ENCODE measurements at places on chromosomes 6 and 20.

- no peak for DNase-seq
These were observed 82.0 kb downstream of the HS3ST5 start for GRCh38 chr6:114260810-114261209.

DNA sequence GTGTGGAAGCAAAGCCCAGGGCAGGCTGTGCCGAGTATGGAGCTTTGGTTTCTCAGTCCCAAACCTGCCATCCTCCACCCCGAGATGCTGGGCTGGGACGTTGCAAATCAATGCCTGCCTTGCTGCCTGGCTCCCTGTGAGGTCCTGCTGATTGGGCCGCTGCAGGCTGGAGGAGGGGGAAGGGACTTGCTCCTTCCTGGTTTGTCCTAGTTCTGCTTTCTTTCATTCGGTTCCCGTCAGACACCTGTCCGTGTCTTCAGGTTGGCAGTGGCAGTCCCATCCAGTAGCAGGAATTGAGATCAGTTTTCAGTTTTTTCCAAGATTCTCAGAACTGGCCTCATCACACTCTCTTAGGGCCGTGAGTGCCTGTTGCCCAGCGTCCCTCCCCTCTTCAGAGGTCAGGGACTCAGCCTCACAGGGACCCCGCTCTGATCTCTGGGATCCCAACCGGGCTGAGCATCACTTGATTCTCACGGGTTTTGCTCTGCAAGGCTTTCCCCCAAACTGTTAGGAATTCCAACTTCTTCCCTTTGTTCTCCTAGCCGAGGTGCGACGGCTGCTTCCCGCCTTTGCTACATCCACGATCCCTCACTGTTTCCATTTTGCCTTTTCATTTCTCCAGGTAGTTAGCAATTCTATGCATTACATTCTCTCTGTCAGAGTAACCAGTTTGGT lies 24.2 kb upstream of the TAGAP start:
- no peak for DNase-seq

DNA sequence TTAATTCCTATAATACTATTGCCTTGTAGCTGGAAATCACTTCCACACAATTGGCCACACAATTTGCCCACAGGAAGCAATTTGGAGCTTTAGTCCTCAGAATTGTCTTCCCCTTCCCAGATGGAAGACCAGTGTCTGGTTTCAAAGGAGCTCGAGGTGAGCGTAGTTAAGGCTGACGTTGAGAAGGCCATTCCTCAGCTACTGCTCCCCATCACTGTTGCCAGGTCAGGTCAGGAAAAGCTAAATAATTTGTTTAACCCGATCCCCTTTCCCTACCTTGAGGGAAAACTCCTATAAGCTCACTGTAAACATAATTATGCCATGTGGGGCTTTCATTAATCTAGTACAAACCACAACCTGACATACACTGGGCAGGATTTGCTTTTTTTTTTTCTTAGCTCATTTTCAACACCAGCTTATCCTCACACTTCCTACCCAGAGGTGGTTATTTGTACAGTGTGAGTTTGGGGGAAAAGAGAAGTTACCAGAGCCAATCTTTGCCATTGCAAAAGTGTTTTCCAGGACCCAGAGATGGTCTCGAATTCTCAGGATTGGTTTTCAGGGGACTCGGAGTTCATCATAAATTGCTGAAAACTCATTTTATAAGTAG lies 242.7 kb downstream of the CLIC5 start:
- no peak for DNase-seq

GRCh38 chr6:34090529-34090928 lies 55.4 kb downstream of the GRM4 start:
- no peak for DNase-seq

- no peak for DNase-seq
These were observed 24.0 kb downstream of the CD40 start for GRCh38 chr20:46142124-46142523.

- DNase-seq: no peak
These were observed 202.9 kb downstream of the GMPR start for GRCh38 chr6:16441262-16441661.

GRCh38 chr20:14758356-14758755 lies 420.9 kb upstream of the FLRT3 start:
- no peak for DNase-seq

DNA sequence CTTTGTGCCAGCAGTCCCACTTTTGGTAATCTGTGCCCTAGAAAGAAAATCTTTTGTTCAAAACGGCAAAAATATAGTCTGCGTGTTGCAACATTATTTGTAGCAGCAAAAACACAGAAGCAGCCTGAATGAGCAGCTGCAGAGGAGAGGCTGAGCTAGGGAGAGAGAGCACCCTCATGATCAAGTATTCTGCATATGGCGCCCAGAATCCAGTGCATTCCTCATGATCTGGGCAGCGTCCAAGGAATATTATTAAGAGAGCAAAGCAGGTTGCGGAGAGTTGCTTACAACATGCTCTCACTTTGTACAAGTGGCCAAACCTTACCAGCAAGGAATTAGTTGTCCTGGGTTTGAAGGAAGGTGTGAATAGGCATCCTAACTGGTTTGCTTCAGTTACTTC lies 25.9 kb downstream of the KIZ start:
- DNase-seq: no peak

GRCh38 chr6:150535151-150535804 lies 64.4 kb upstream of the PLEKHG1 start:
- no peak for DNase-seq

- DNase-seq: no peak
These were observed 35.5 kb downstream of the PPP1R16B start for GRCh38 chr20:38840894-38841470.

- no peak for DNase-seq
These were observed 51.0 kb downstream of the RPS12 start for GRCh38 chr6:132865364-132865763.

DNA sequence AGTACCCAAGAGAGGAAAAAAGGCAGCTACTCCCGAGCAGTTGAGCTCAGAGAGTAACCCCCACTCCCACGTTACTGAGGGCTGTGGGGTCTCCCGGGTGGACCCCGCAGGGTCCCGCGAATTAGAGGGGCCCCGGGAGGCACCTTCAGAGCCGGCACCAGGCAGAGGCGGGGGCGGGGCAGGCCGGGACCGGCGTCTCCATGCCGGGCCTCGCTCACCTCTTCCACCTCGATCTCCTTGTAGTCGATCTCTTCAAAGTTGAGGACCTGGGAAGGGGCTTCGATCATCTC lies 381 bp downstream of the MAP3K7 start:
- no peak for DNase-seq

DNA sequence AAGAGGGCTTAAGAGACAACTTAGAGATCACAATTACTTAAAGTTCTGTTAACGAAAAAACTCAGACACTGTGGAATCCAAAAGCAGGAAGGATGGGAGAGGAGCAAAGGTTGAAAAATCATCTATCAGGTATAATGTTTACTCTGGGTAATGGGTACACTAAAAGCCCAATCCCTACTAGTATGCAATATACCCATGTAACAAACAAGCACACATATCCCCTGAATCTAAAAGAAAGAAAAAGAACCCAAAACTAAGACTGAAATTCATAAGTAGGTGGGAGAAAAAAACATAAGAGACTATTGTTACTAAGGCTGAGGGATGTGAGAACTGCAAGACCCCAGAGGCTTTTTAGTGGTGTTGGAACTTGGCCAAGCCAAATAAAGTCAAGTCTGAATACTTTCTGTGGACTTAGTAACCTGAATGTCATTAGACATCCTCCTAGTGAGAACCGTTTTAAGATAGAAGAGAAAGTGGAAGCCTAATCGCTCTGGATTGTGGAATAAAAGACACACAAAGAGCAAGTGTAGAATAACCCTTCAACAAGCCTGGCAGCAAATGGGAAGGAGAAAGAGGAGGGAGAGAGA lies 189.4 kb upstream of the RNF217 start:
- no peak for DNase-seq

DNA sequence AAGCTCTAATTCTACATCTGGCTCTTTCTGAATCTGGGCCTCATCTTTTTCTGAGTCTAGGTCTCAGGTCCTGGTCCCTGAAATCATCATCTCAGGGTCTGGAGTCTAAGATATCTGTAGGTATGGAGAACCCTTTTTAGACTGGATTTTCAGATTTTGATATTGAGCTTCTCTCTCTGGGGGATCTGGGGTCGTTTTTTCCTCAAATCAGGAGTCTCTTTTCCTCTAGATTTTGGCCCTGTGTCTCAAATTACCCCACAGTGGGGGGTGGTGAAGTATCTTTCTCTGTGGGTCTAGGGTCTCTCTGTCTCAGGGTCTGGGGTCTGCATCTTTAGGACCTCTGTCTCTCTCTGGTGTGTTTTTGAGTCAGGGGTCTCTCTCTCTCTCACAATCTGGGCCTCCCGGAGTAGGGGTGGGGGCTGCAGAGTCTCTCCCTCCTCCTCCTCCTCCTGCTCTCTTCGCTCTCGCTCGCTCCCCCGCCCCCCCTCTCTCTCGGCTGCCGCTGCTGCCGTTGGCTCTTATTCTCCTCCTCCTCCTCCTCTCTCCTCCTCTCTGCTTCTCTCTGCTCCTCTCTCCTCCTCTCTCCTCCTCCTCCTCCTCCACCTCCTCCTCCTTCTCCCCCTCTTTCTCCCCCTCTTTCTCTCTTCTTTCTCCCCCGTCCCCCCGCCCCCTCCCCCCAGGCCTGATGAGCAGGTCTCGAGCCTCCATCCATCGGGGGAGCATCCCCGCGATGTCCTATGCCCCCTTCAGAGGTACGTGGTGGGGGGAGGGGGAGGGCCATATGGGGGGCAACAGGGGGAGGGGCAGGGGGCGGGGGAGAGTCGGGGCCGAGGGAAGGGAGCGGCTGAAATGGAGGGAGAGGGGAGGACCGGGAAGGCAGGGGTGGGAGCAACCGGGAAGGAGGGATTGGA lies at the start of gene SYNGAP1:
SYNGAP1 (plus strand) TSS at position 486 of the 911 bp plus-strand sequence; CDS start at position 686, 200 bp downstream.
- peak; percentile 15 for DNase-seq

GRCh38 chr6:82085701-82086100 lies 161.8 kb downstream of the IBTK start:
- DNase-seq: no peak

DNA sequence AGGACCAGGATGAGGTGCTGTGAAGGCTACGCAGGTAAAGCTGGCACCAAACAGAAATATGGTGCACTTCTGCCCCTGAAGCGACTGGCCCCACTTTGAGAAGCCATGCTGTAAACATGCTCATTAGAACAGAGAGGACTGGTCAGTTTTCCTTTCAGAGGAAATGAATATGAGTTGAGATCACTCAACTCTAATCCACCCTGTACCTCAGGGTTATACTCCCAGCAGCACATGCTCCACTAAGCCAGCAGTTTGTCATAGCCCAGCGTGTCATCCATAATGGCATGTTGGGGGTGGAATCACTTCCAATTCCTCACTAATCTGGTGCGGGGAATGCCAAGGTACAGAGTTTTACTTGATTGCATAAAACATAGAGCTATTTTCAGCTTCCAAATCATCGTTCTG lies 98.1 kb downstream of the HIVEP2 start:
- DNase-seq: no peak

GRCh38 chr6:30544666-30545272 lies 11.5 kb downstream of the GNL1 start:
- no peak for DNase-seq

GRCh38 chr6:38459291-38459690 lies 180.4 kb downstream of the BTBD9 start:
- DNase-seq: no peak

DNA sequence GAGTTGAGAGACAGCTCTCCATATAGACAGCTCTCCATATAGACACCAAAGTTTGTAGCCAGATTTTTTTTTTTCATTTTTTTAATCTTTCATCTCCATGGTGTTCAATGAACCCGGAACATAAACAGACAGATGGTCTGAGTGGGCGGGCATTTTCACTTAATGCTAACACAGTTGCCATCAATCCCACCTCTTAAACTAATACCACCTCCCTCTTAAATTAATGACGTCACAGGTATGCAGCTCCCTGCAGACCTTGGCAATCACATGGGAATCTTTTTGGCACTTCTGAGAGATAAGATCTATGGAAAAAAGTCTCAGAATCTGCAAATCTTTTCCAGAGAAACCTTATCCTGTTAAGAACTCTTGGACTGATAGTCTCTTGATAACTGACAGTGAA lies 43.2 kb downstream of the PFDN4 start:
- DNase-seq: no peak

Data from hippocampal formation (tissue), 2 donors.